ENCODE measurements at places on chromosomes 13 and 19.

GRCh38 chr19:4581666-4582553 lies 22.4 kb upstream of the SEMA6B start:
- DNase-seq: no peak

- DNase-seq: no peak
Measured at GRCh38 chr13:63288576-63288975, 1872.9 kb upstream of the PCDH20 start.

DNA sequence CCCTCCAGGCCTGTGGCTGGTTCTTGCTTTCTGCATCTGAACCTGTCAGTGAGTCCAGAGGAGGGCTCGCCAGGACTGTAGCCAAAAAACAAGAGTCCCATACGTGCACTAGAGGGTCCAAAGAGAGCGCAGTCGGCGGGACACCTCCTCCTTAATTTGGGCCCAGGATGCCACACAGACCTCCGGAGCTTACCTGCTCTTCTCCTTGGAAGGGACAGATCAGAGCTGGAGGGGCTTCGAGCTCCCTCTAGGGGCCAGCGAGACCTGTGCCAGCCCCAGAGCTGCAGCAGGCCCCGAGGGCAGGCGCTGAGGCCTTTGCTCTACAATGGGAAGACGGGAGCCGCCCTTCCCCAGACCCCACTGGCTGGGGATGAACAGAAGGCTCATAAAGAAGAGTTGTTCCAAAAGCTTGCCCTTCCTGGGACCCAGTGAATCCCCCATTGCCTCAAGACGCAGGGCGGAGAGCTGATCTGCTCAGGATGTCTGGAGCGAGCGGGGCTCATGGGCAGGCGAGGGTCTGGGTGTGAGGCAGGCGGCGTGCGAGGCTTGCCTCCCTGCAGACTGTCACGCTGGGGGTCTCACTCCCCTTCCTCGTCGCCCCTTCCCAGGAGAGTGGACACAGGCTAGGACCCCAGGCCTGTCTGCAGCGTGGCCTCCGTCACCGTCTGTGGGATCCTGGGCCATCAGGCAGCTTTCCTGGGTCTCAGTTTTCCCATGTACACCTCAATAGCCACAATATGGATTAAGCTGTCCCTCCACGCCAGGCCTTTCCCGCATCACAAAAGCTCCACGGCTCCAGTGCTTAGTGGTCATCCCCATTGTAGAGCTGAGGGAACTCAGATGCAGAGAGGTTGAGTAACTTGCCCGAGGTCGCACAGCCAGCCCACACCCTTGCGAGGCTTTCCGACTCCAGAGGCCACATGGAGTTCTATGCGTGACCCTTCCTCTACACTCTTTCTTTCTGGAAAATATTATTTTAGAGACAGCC lies 46.9 kb upstream of the VSTM2B start:
- DNase-seq: no peak

DNA sequence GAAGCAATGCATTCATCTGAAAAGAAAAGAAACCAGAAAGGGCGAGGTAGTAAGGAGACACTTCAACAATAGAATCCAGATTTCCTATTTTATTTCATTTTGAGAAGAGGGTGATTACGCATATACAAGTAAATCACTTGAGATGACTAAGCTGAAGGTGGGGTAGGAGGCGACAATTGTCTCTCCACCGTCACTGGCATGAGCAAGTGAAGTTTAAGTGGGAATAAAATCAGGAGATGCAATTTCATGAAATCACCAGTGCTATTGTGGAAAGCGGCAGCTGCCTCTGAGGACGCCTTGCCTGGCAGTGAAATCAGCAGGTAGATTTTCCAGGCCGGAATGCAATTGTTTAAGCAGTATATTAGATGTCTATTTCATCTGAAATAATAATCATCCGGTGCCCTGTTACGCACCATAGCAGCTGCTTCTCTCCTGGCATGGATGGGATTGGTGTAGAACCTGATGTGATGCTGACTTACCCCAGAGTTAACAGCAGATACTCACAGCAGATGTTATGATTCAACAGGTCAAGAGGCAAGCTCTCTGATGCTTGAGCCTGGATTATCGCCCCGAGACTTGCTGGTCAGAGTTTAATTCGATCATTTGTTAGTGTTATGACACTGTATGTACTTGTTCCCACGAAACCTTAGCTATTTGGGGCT lies 64.3 kb downstream of the RASL11A start:
- DNase-seq: no peak

GRCh38 chr19:658916-659839 lies 3.8 kb downstream of the RNF126 start:
- DNase-seq: no peak

DNA sequence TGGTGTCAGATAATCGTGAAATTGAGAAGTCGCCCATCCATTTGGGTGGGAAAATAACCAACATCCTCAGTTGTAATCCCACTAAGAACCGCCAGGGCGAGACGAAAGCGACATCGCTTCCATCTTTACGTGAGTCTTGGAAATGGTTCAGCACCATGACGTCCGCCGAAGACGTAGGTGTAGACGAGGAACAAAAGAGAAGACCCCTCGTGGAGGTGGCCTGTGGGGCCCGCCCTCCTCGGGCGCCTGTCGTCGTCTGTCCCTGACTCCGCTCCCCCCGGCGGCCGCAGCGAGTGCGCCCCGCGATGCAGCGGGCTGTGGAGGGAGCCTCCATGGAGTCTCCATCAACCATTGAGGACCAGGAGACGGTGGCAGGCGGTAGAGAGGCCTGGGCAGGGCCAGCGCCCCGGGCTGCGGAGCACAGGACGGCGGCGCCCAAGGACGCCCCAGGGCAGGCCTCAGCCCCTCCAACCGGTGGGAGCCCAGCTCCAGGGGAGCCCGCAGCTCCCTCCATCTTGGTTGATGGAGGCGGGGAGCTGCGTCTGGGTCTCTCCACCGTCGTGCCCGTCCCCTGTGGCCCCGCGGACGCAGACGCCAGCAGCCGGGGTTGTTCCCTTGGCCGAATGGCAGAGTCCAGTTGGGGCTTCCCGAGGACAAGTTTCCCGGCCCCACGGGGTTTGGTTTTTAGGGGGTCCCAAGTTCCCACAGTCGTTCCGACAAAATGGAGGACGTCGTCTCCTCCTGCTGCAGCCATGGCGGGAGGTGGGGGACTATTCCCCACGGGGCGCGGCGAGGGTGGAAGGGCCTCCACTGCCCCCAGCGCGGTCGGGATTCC lies 990 bp upstream of the ZMYM2 start:
- DNase-seq: peak; percentile 55

DNA sequence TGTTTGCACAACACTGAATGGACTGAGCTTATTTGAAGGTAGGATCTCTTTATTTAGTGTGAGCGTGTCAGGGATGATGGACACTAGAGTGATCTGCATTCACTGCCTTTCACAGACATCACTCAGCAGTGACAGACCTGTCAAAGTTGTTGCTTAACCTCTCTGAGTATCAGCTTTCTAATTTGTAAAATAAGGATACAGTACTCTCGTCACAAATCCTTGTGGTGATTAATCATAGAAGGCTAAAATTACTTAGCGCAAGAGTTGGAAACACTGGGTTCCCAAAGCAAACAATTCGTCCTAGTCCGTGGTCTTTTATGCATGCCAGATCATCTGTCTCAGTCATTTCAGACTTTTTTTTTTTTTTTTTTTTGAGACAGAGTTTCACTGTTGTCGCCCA lies 16.6 kb downstream of the CARD8 start:
- no peak for DNase-seq

DNA sequence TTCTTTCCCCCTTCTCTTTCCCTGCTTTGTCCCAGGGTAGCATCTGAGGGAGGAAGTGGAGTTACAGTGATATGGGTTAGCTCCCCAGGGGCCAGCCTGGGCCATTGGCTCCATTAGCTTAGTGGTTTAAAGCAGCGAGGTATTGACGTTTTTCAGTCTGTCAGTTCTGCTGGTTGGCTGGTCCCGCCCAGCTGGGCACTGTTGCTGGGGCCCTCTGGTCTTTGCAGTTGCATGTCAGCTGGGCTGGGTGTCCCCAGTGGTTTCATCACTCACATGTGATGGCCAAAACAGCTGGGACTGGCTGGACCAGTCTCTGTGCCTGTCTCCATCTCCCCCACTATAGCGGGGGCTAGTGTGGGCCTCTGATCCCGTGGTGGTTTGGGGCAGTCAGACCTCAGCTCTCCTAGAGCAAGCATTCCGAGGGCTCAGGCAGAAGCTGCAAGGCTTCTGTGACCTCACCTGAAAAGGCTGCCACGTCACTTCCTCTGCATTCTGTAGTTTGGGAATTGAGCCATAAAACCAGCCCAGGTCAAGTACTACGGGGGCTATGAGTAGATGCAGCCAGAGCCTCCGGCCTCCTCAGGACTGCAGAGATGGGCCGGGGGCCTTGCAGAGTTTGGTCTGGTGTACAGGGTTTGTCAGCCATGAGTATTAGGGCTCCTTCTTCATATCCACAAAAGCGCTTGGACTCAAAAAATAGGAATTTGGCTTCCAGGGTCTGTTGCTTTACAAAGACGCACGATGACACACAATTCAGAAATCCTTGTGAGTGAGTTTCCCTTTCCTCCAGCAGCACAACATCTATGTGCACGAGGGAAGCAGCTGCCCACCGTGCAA lies 30.0 kb downstream of the TSSK6 start:
- DNase-seq: no peak

DNA sequence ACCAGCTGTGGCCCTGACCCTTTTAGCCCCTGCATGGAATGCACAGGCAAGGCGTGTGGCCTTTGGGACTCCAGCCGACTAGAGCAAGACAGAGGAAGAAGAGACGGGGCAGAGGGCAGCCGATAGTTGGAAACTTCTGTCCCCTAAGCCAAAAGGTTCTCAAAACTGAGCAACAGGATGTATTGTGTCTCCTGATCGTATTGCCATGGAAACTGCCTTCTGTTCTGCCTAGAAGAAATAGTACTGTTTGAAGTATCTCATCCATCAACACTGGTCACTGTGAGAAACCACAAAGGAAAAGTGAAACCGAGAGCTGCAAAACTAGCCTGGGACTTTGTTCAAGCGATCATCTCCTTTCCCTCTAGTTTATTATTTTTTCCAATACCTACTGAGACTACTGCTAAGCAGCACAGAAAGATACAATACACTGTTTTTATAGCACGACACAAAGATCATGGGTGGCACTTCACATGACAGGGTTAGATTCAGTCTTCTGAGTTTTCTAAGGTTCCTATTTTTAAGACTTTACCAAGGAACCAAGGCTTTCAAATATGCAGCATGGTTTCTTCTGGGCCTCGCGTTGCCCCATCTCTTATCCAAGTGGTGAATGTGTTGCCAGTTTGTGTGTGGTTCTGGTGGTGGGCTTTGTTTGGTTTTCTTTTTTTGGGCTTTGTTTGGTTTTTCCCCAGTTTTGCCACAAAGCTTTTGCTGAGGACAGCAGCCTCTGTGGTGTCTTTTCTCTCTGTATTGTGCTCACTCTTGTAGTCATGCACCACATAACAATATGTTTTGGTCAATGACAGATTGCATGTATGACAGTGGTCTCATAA lies 49.3 kb upstream of the GPR183 start:
- peak; percentile 25 for DNase-seq

DNA sequence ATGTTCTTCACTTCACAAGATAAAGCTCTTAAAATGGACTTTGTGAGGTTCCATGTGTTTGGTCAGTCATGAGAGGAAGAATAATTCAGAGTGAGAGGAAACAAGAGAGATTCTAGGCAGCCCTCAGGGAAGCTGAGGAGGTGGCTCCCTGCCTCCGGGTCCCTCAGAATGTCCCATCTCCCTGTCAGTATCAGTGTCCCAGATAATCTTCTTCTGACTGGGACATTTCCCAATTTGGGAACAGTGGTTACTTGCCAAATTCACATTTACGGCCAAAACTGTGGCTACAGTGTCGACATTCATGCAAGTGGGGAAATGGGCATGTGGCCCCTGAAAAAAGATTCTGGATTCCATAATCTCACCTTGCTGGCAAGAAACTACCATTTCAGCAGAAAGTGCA lies 9.0 kb downstream of the ZNF417 start:
- DNase-seq: no peak

- no peak for DNase-seq
Measured at GRCh38 chr19:12665281-12665573, 1.3 kb downstream of the MAN2B1 start.

DNA sequence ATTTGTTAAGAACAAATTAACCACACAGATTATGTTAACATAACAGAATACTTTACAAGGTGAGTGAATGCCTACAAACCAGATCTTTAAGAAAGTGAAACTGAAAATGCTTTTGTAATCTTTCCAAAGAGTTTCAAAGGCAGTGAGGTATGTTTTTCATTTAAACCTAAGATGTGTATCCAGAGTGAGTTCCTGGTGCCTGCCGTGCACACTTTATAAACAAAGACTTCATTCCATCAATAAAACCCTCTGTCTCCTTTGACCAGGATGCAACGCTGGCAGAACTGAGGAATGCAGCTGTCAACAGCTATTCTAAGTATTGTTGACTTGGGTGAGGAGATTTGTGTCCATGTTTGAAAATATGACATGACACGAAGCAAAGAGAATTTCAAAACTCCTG lies 344.6 kb downstream of the DNAJC15 start:
- DNase-seq: no peak

DNA sequence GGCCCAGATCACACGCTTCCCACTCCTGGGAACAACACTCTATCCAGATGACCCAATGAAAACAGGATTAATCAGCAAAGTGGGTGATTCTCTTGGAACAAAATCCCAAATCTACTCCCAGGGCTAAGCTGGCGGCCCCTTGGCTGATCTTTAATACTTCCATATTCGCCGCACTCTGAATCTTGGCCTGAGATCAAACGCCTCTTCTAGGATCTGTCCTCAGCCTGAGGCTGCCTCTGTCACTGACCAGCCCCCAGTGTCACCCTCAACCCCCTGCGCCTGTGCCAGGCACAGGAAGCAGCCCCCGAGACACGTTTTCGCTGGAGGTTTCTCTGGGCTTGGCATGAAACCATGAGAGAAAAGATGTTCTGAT lies 2.4 kb upstream of the CTXN1 start:
- no peak for DNase-seq

GRCh38 chr13:50222569-50223332 lies 207.5 kb downstream of the KCNRG start:
- DNase-seq: no peak
